HS-27A (cell line): ENCODE measurements at places on chromosomes 4 and X.

DNA sequence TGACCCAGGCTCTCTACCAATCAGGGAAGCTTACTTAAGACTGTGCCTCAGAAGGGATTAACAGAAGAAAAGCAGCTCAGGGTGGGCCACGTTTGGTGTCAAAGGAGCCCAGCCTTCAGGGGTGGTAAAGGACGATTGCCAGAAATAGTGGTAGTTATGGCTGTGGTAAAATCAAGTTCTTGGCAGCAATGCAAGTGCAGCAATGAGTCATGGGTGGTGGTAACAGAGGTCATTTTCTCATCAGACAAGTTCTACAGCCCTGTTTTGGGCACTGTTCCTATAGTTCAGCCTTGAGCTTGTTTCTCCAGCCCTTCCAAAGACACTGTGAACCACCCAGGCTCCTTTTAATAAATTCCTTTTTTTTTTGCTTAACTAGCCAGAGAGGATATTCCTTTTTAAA, 120.3 kb downstream of the EFHC2 start:
- DNase-seq = peak; percentile 12

GRCh38 chrX:148958901-148959300, 458.5 kb downstream of the AFF2 start:
- no peak for DNase-seq

- DNase-seq = no peak
Observed at GRCh38 chr4:170229006-170229405, 139.2 kb upstream of the AADAT start.

- DNase-seq = peak; percentile 36
Observed at GRCh38 chr4:128220286-128221235, 67.1 kb downstream of the PGRMC2 start.

- DNase-seq = no peak
Observed at GRCh38 chr4:40325406-40326019, 9.6 kb upstream of the CHRNA9 start.

DNA sequence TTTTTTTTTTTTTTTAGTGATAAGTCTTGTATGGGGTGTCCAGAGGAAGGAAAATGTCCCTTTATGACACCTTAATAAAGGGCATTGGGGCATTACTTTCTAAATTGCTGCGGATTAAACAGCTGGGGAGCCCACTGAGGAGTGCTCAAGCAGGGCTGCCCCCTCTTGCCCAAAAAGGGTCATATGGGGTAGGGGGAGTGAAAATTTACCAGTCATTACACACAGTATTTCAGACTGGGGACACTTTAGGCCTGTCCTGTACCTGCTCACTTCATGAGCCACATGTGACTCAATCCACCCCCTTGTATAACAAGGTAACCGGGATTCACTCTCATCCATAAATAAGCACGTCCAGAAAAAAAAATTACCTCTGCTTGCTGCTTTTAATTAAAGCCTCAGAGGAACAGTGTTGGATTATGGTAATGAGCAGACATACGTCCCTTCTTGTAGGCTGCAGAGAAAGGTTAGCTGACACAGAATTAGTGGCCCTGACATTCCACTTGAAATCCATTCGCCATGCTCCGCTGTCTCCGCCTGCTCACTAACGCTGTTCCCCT, 1.8 kb downstream of the PRDM8 start:
- DNase-seq = no peak

GRCh38 chr4:156765277-156765676, 206.3 kb downstream of the PDGFC start:
- no peak for DNase-seq

- DNase-seq = no peak
Observed at GRCh38 chr4:62917649-62918048, 1491.6 kb downstream of the TECRL start.

GRCh38 chr4:150600812-150601445, 19.0 kb downstream of the MAB21L2 start:
- no peak for DNase-seq

GRCh38 chr4:47876784-47877546, 37.4 kb downstream of the NFXL1 start:
- DNase-seq = no peak

- DNase-seq = peak; percentile 70
Observed at GRCh38 chr4:55866290-55866907, 13.0 kb downstream of the EXOC1 start.

DNA sequence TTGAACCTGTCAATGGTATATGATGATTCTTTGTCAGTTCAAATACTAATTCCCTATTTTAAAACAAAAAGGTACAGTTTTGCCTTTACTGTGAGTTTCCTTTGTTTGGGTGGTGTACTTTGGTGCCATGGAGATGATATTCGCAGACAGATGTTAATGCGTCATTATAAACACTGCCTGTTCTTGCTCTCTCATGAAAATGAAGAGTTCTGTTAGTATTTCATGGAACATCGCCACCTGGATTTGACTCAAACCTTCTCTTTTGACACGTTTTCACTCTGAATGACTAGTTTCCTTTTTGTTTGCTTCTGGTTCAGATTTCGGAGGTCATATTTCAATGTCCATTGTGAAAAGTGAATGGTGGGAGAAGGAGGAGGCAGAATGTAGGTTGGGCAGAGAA, 6.9 kb upstream of the CTSO start:
- DNase-seq = no peak

DNA sequence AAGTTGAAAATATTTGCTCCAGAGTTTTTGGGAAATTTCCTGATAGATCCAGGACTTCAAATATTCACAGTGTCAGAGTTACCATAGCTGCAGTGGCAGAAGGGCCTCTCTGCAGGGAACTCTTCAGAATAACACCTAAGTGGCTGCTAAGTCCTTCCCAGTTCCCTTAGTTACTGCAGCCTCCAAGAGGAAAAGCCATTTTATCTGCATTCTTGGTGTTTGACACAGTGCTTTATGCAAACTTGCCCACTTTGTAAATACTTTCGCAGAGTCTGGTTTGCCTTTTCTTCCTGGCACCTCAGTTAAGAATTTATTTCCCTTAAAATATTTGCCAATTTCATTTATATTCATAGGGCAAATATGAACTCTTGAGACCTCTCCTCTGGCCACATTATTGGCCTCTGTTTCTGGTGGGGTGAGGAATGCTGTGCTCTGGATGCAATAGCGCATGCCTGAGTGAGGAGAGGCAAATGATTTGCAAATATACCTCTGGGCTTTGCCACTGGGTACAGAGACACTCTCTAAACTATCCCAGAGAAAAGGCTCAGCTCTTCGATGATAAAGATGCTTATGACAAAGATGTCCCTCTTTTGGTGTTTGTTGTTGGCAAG, 566.3 kb upstream of the NR3C2 start:
- no peak for DNase-seq

DNA sequence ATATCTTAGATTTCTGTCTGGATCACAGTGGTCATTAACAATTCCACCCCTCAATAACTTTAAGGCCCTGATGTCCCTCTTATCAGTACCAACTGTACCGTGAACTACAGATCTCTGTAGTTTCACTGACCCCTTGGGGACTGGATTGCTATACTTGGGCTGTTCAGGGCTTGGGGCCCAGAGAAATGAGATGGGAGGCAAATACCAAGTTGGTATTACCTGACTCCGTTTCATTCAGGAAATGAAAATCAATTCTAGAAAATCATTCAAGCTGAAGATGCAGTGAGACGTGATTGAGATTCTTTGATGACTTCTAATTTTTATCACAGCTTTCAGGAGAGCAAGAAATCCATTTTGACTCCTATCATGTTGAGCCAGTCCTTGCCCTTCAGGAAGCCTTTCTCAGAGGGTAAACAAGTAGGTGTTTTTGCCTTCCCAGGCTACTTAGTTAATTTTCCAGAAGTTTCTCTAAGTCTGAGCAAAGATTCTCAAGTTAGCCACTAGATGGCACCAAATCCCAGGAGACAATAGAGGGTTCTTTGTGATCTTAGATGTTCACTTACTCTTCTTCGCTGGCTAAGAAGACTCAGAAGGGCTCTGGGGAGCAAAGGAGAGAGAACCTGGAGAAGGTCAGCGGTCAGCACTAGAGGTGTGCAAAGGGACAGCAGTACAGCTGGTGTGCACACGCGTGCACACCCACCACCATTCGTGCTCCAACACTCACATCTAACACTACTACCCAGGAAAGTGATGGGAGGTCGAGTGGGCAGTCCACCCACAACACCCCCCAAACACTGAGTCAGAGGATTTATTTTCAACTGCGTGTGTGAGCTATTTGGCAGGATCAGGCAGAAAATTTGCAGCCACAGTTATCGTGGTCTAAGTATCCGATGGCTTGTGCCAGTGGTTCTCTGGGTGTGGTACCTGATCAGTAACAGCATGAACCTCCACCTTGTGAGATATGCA, 7.4 kb downstream of the HNRNPH2 start:
- DNase-seq = no peak

DNA sequence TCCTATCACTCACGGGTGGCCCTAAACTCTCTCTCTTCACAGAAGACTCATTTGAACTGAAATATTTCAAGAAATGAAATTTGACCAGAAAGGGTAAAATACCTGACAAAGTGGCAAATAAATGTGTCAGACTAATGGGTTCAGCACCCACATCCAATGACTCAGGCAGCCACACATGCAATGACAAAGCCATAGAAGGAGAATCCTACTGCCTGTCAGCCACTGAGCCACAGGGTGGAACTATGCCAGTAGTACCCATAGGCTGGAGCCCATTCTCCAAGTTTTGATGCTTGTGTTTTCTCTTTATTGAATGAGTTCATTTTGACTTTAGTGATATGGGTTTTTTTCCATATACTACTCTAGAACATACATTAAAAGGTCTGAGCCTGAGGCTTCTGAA, 179.0 kb downstream of the BEND2 start:
- no peak for DNase-seq

DNA sequence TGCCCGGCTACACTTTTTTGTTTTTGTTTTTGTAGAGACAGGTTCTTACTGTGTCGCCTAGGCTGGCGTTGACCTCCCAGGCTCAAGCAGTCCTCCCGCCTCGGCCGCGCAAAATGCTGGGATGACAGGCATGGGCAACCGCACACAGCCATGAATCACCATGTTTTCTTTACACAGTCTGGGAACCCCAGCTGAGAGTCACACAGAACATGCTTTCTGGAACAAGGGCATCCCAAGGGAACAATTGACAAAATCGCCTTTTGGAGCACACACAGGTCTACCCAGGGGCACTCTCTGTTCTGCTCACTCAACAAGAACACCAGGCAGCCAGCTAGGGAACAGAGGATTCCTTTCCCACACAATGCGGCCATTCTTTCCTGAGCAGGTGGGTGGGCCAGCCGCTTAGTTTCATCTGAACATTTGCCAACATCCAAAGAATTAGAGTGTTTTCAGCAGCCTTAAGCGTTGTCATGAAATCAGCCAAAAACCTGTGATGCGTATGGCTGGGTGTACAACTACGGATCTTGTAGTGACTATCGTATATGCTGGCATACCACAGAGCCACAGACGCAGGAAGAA, 15.7 kb downstream of the PRKX start:
- no peak for DNase-seq

- DNase-seq = no peak
Observed at GRCh38 chr4:99783940-99784339, 32.7 kb upstream of the DAPP1 start.

DNA sequence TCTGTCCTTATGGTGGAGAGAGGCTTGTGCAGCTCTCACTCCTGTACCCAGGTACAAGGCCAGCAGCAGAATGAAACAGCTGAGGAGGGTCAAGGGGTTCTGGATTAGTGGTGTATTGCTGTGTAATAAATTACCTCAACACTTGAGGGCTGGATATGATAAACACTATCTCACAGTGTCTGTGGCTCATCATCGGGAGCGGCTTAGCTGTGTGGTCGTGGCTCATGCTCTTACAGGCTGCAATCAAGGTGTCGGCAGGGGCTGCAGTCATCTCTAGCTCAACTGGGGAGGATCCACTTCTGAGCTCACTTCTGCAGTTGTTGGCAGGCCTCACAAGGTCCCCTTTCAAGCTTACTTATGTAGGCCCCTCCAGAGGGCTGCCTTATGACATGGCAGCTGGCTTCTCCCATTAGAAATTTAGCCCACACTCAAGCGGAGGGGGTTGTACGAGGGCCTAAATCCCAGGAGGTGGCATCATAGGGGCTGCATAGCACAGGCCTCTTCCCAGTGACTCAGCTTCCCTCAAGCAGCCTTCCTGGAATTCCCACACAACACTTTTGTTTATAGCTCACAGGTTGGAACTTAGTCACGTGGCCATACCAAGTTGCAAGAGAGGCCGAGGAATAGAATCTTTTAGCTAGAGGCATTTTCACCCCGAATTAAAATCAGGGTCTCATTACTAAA, 148.2 kb upstream of the RPS6KA3 start:
- no peak for DNase-seq

- DNase-seq = peak; percentile 64
Observed at GRCh38 chr4:53682196-53682595, 90.9 kb upstream of the LNX1 start.
